Right atrium auricular region (tissue), 2 donors: ENCODE measurements at places on chromosomes 3 and 15. TPM values are rescaled to one million over a fixed set of nuclear protein-coding genes. Genes with fewer than 3 reads are reported as not detected.

- H3K27ac ChIP-seq, result no peak overlapping the region
- no peaks in the 10 kb centered on the region for H3K36me3 ChIP-seq
- no peaks in the 10 kb centered on the region for H3K27me3 ChIP-seq
These were observed 340.8 kb downstream of the NAALADL2 start for GRCh38 chr3:175199961-175200360.

GRCh38 chr3:46663591-46664135 lies 29.8 kb downstream of the ALS2CL start:
- H3K4me1 ChIP-seq, result peaks cover 53% of the 10 kb centered on the region
- no peaks in the 10 kb centered on the region for H3K27me3 ChIP-seq
- no peaks in the 10 kb centered on the region for H3K36me3 ChIP-seq
- H3K27ac ChIP-seq, result peak overlapping the region; percentile 82
- no peak overlapping the region for H3K4me3 ChIP-seq

GRCh38 chr3:146468234-146468633 lies 1.1 kb downstream of the PLSCR2 start:
- no peaks in the 10 kb centered on the region for H3K27me3 ChIP-seq
- peak overlapping the region; percentile 75 for H3K27ac ChIP-seq
- peak; percentile 61 for DNase-seq
- H3K4me3 ChIP-seq, result no peak overlapping the region

DNA sequence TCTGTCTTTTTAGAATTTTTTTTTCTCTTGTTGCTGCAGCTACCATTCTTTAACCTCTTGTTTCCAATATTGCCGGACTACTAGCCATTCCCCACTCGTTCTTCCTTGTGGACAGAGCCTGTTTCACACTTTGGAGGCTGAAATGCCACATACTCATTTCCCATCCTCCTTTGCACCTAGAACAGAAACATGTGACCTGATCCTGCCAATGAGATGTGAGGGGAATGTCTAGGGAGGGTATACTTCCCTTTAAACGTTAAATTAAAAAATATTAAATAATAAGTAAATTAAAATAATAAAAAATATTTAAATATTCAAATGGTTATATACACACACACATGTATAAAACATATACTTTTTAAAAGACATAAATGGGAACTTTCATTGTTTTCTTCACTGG lies 20.6 kb upstream of the MDFIC2 start:
- H3K36me3 ChIP-seq, result no peaks in the 10 kb centered on the region
- no peaks in the 10 kb centered on the region for H3K4me1 ChIP-seq
- no peak overlapping the region for H3K4me3 ChIP-seq

DNA sequence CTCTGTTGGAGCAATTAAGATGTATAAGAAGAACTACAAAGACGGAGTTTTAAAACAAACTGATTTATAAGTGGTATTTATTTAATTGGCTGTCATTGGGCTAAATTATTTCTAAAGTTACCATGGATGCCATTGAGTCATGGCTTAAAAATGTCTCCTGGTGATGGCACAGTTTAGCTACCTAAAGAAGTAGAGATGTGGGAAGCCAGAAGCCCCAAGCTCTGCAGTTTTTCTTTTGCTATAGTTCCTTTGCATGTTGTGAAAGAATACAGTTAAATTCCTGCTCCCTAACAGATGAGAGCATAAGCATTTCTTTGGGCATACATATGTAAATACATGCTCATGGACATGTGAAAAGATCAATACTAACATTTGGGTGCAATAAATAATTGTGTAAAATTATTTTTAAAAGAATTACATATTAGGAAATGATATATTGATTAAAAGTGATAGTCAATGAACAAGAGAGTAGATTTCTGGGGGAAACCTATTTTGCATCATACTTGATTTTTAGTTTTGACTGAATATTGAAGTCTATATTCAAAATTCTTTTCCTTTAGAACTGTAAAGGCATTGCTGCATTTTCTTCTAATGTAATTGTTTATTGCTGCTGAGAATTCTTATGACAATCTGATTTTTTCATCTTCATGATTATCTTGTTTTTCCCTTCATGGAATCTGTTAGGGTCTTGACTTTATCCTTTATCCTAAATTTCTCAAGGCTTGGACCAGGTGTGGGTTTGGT lies 2.1 kb downstream of the OPA1 start:
- peaks cover 12% of the 10 kb centered on the region for H3K36me3 ChIP-seq
- no peak for DNase-seq
- no peaks in the 10 kb centered on the region for H3K27me3 ChIP-seq
- H3K4me1 ChIP-seq, result peaks cover 34% of the 10 kb centered on the region
- no peak overlapping the region for H3K4me3 ChIP-seq
- no peak overlapping the region for H3K27ac ChIP-seq

DNA sequence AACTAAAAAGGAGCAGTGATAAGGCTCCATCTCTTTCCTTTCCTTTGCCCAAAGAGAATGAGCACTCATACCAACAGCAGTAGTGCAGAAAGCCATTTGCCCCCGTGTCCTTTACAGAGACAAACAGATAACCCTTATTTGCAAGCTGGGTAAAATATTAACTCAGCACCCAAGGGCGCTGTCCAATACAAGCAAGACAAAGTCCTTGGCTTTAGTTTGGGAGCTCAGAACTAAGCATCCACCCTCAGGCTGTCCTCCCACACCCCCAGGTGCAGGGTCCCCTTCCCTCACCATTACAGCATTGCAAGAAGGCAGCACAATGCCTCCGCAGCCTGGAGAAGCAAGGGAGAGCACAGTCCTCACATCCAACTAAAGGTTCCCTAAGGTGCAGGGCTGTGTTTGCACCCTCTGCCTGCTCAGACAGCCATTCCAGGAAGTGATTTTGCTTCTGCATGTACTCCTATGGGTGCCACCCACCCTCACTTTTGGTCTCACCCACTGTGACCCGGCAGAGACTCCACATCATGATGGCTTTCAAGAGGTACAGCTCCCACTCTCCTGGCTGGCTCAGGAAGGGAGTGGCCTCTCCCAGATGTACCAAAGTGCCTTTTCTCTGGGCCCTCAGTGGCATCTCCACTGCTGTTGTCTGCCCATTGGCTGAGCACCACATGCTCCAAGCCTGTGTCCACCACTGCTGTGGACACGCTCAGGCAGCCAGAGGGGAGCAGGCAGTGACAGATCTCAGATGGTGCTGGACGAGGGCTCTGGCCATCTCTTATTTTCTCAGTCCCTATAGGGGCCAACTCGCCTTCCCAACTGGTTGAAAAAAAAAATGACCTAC lies 34.1 kb upstream of the HES1 start:
- H3K27ac ChIP-seq, result no peak overlapping the region
- H3K36me3 ChIP-seq, result no peaks in the 10 kb centered on the region
- H3K27me3 ChIP-seq, result no peaks in the 10 kb centered on the region
- H3K4me1 ChIP-seq, result peaks cover 18% of the 10 kb centered on the region

GRCh38 chr3:5212628-5213573 lies 25.4 kb downstream of the EDEM1 start:
- H3K4me3 ChIP-seq, result no peak overlapping the region
- no peaks in the 10 kb centered on the region for H3K4me1 ChIP-seq
- H3K27me3 ChIP-seq, result no peaks in the 10 kb centered on the region
- no peak overlapping the region for H3K27ac ChIP-seq

- no peaks in the 10 kb centered on the region for H3K4me1 ChIP-seq
- no peak overlapping the region for H3K4me3 ChIP-seq
- no peak overlapping the region for H3K27ac ChIP-seq
- no peaks in the 10 kb centered on the region for H3K27me3 ChIP-seq
- peaks cover 44% of the 10 kb centered on the region for H3K36me3 ChIP-seq
These were observed 71.0 kb downstream of the CRYBG3 start for GRCh38 chr3:97892852-97893251.

GRCh38 chr3:157249606-157250005 lies 89.7 kb upstream of the CCNL1 start:
- no peak overlapping the region for H3K4me3 ChIP-seq
- peaks cover 43% of the 10 kb centered on the region for H3K4me1 ChIP-seq
- DNase-seq, result no peak
- no peaks in the 10 kb centered on the region for H3K27me3 ChIP-seq
- peak overlapping the region; percentile 82 for H3K27ac ChIP-seq
- no peaks in the 10 kb centered on the region for H3K36me3 ChIP-seq

DNA sequence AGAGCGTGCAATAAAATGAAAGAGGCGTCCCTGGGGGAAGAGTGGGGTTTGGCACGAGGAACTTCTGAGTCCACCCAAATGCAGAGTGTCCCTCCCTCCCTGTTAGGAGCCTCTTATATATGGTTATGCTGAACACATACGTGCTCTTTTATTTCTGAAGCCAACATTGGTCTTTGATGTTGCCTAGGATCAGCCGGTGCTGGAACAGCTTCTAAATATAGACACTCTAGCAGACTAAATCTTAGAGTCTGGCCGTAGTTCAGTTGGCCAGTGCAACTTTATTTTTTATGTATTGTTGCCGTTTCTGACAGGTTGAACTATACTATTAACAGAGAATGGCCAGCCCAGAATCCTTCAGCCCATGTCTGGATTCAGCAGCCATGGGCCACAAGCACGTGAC lies 128.7 kb downstream of the GHSR start:
- H3K36me3 ChIP-seq, result peaks cover 8% of the 10 kb centered on the region
- H3K27me3 ChIP-seq, result no peaks in the 10 kb centered on the region
- H3K27ac ChIP-seq, result peak overlapping the region; percentile 90
- no peak for DNase-seq

TOPAZ1 gene
- total RNA-seq, result not detected

FMN1 gene
- total RNA-seq, result 3.1 TPM

SNAPC5 gene
- total RNA-seq, result 27.6 TPM

FBXO45 gene
- 6.5 TPM for total RNA-seq

UROC1 gene
- not detected for total RNA-seq

FBXW12 gene
- total RNA-seq, result not detected

STRIT1 gene
- total RNA-seq, result not detected
